ENCODE measurements at places on chromosomes 6 and 20.

- DNase-seq, result no peak
Measured at GRCh38 chr20:23582293-23582692, 14.0 kb upstream of the CST9L start.

GRCh38 chr6:3965071-3965718 is 113.7 kb downstream of the FAM217A start:
- no peak for DNase-seq

GRCh38 chr6:30287139-30287538 is 39.6 kb upstream of the TRIM39 start:
- no peak for DNase-seq

GRCh38 chr6:165617528-165617927 is 45.5 kb downstream of the PDE10A start:
- DNase-seq, result no peak

- no peak for DNase-seq
Measured at GRCh38 chr6:44042261-44042988, 84.8 kb downstream of the MRPL14 start.

DNA sequence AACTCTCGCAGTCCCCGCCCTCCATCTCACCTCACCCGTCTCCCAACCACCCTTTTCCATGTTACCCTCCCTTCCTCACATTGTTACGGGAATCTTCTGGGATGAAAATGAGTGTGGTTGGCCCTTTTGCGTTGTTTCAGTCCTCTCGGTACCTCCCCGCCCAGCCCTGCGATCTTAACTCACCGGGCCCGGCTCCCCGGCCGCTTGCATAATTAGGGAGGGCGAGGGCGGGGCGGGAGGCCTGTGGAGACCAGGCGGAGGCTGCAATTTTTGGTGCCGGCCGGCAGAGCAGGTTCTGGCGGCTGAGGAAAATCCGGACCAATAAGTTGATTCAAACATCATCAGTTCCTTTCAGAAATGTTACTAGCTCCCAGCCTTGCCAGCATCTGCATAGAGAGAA is 25.2 kb downstream of the TFAP2B start:
- no peak for DNase-seq
